IMR-90 (cell line): ENCODE measurements at places on chromosomes 2 and 18. TPM values are rescaled to one million over a fixed set of nuclear protein-coding genes. Genes with fewer than 3 reads are reported as not detected.

SCYGR4 gene
- not detected in 2 replicates for total RNA-seq

MAP2 gene
- total RNA-seq: 0.28 and 0.36 TPM in 2 replicates

REEP1 gene
- total RNA-seq: under 0.01 TPM in 2 replicates

FOXD4L1 gene
- total RNA-seq: not detected in 2 replicates

INHBB gene
- total RNA-seq: 0.18 and 0.28 TPM in 2 replicates

SULT1C4 gene
- 0.36 and 0.56 TPM in 2 replicates for total RNA-seq

DSG4 gene
- total RNA-seq: not detected in 2 replicates

TSPYL6 gene
- not detected in 2 replicates for total RNA-seq

ACTG2 gene
- total RNA-seq: 349 and 523 TPM in 2 replicates

DSG2 gene
- 1.7 and 2.3 TPM in 2 replicates for total RNA-seq
